ENCODE measurements at places on chromosomes 11 and 22. TPM values are rescaled to one million over a fixed set of nuclear protein-coding genes. Genes with fewer than 3 reads are reported as not detected.

- DNase-seq: peak; percentile 31
- H3K4me3 ChIP-seq: peak overlapping the region; percentile 50
- H3K36me3 ChIP-seq: no peaks in the 10 kb centered on the region
- peaks cover 6% of the 10 kb centered on the region for H3K27me3 ChIP-seq
- H3K4me1 ChIP-seq: peaks cover 7% of the 10 kb centered on the region
These were observed 81.0 kb downstream of the PRR5L start for GRCh38 chr11:36376888-36377758.

- no peak overlapping the region for H3K4me3 ChIP-seq
- no peaks in the 10 kb centered on the region for H3K4me1 ChIP-seq
- no peaks in the 10 kb centered on the region for H3K36me3 ChIP-seq
- H3K27me3 ChIP-seq: no peaks in the 10 kb centered on the region
- no peak overlapping the region for H3K27ac ChIP-seq
These were observed 85.7 kb downstream of the BLID start for GRCh38 chr11:122030286-122030685.

DNA sequence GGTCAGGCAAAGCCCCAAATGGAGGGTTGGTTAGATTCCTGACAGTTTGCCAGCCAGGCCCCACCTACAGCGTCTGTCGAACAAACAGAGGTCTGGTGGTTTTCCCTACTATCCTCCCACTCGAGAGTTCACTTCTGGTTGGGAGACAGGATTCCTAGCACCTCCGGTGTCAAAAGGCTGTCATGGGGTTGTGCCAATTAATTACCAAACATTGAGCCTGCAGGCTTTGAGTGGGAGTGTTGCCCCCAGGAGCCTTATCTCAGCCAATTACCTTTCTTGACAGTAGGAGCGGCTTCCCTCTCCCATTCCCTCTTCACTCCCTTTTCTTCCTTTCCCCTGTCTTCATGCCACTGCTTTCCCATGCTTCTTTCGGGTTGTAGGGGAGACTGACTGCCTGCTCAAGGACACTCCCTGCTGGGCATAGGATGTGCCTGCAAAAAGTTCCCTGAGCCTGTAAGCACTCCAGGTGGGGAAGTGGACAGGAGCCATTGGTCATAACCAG lies 4.7 kb upstream of the TTC36 start:
- no peak for DNase-seq
- no peaks in the 10 kb centered on the region for H3K27me3 ChIP-seq
- no peak overlapping the region for H3K4me3 ChIP-seq
- no peaks in the 10 kb centered on the region for H3K4me1 ChIP-seq

DNA sequence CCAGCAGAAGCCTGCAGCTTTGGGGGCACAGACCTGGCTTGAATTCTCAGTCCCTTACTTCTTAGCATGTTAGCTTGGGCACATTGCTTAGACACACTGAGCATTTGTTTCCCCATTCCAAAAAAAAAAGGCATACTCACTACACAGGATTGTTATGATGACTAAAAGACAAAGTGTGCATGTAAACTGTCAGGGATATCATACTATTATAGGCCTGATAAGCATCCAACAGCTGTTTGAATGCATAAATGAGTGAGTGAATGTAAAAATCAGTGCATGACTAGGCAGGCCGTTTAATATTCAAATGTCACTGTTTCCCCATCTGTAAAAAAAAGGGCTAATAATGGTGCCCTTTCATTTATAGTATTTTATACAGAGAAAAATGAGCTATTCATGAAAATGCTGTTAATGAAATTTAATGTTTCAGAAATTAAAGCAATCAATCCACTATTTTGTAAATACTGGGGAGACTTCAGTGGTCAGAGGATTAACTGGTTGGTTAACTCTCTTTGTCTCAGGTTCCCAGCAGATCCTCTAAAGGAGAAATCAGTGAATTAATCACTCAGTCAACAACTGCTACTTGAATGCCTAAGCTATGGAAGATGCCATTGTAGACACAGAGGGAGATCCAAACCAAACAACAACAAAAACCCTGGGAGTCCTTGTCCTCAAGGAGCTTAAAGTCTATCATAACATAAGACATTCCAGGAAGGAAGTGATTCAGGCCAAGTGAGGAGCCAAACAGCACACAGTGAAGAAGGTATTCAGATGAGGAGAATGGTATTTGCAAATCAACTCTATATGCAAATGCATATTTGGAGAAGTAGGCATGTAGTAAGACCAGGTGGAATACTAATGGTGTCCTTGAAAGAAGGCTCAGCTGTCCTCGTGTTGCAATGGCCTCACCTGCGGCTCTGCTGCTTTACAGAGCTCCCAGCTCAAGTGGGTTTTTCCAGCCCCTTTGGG lies 26.8 kb downstream of the BARX2 start:
- H3K27me3 ChIP-seq: no peaks in the 10 kb centered on the region
- H3K36me3 ChIP-seq: no peaks in the 10 kb centered on the region
- no peak overlapping the region for H3K27ac ChIP-seq
- no peaks in the 10 kb centered on the region for H3K4me1 ChIP-seq

DNA sequence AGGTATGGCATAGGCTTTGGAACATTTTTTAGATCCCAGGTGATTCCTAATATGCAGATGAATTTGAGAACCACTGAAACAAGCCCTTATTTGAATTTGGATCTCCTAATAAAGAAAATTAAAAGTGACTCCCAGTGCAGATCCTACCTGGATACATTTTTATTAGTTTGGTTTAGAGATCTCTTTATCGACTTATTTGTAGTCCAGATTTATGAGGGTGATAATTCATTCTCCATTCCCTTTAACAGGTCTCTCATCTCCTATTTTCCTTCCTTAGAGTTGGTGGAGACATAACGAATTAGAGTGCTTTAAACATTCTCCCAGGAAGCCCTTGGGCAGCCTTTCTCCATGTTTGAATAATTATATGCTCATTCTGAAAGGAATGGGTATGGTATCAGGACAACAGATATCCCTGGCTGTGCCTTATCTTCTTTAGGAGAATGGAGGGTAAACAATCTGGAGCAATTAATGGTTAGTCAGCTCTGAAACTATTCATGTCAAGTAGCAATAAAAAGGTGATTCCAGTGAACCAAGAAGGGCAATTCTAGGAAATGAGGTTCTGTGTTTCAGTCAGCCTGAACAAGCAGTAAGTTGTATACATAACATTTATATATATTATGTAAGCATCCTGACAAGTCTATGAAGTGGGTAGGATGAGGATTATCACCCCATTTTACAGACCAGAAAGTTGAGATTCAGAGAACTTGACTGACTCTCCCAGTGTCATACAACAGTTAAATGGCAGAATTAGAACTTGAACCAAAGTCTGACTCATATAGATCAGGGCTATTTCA lies 53.9 kb upstream of the RCE1 start:
- H3K4me3 ChIP-seq: no peak overlapping the region
- H3K36me3 ChIP-seq: no peaks in the 10 kb centered on the region

DNA sequence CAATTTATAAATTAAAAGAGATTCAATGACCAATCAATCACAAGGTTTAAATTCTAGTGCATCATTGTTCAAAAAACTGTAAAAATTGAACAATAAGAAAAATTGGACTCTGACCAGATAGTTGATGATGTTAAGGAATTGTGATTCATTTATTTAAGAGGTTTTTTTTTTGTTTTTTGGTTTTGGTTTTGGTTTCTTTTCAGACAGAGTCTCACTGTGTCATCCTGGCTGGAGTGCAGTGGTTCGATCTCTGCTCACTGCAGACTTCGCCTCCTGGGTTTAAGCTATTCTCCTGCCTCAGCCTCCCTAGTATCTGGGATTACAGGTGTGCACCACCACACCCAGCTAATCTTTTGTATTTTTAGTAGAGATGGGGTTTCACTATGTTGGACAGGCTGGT lies 17.1 kb upstream of the EIF3M start:
- H3K36me3 ChIP-seq: no peaks in the 10 kb centered on the region
- no peaks in the 10 kb centered on the region for H3K4me1 ChIP-seq
- no peak for DNase-seq
- no peaks in the 10 kb centered on the region for H3K27me3 ChIP-seq
- H3K27ac ChIP-seq: no peak overlapping the region

DNA sequence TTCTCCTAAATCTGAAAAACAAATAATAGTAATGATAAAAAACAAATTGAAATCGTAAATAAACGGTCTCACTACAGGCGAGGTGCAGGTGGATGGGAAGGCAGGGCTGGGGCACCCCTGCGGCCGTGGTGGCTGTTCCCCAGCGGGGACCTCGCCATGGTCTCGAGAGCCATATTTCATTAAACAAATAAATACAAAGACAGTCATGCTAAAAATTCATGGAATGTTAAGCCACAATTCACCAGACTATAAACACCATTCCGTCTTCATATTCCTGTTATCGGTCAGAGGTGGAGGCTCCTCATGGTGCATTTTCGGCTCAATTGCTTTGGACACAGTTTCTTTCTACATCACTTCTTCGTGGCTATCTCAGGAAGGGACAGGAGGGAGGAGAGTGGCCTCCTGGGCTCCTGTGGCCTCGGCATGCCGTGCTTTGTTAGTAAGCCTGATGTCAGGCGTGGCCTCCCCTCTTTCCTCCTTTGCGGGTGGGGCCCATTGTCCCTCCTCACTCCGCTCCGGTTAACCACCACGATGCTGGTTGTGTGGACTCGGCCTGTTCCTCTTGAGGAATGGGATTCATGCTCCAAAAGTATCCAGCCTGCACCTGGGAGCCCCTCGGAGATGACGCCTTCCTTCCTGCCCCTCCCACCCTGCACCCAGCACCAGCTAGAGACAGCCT lies 16.1 kb upstream of the BRSK2 start:
- no peaks in the 10 kb centered on the region for H3K27me3 ChIP-seq
- H3K36me3 ChIP-seq: no peaks in the 10 kb centered on the region
- H3K4me1 ChIP-seq: no peaks in the 10 kb centered on the region
- H3K4me3 ChIP-seq: no peak overlapping the region
- DNase-seq: no peak
- H3K27ac ChIP-seq: no peak overlapping the region

DNA sequence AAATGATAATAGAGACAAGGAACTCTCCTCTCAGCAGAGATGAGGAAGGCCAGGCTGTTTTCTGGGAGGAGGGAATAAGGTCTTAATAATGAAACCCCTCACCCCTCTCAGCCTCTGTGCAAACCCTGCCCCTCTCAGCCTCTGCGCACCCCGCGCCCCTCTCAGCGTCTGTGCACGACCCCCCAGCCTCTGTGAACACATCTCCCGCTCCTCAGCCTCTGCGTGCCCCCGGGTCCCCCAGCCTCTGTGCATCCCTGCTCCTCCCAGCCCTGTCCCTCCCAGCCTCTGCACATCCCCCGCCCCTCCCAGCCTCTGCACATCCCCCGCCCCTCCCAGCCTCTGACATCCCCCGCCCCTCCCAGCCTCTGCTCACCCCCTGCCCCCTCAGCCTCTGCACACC lies 837.8 kb downstream of the TBC1D22A start:
- no peak overlapping the region for H3K4me3 ChIP-seq
- H3K36me3 ChIP-seq: no peaks in the 10 kb centered on the region
- no peaks in the 10 kb centered on the region for H3K27me3 ChIP-seq
- no peaks in the 10 kb centered on the region for H3K4me1 ChIP-seq

DNA sequence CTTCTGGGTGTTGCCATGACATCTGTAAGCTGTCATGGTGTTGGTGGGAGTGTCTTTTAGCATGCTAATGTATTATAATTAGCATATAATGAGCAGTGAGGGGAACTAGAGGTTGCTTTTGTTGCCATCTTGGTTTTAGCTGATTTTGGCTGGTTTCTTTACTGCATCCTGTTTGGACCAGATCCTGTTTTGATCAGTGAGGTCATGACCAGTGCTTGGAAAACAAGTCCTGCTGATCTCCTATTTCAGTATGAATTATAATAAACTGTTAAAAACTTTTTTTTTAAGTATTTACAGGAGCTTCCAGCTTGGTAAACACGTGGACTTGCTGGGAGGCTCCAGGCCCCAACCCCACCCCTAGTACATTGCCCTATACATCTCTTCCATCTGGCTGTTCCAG lies 30.5 kb upstream of the P4HA3 start:
- no peaks in the 10 kb centered on the region for H3K4me1 ChIP-seq
- DNase-seq: no peak
- H3K27me3 ChIP-seq: no peaks in the 10 kb centered on the region
- H3K27ac ChIP-seq: no peak overlapping the region
- no peaks in the 10 kb centered on the region for H3K36me3 ChIP-seq

GRCh38 chr11:33582636-33583325 lies 117.8 kb downstream of the C11orf91 start:
- no peaks in the 10 kb centered on the region for H3K4me1 ChIP-seq
- DNase-seq: no peak
- no peak overlapping the region for H3K4me3 ChIP-seq

DNA sequence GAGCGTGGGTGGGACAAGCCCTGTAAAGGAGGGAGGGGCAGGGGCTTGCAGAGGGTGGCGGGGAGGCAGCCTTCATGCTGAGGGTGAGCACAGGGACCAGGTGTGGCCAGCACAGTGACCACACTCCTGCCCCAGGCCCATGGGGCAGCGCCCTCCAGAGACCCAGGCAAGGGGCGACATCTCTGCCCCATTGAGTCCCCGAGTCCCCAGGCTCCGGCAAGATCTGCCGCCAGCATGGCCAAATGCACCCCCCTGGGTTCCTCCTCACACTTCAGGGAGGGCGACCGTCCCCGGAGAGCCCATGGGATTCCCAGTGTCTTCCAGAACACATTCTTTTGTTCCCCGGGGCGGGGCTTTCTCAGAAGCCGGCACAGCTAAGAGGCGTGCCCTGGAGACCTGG lies 362.5 kb downstream of the TBC1D22A start:
- DNase-seq: no peak
- H3K36me3 ChIP-seq: no peaks in the 10 kb centered on the region
- no peak overlapping the region for H3K4me3 ChIP-seq
- no peak overlapping the region for H3K27ac ChIP-seq

- DNase-seq: no peak
- H3K36me3 ChIP-seq: no peaks in the 10 kb centered on the region
- H3K27me3 ChIP-seq: no peaks in the 10 kb centered on the region
- no peaks in the 10 kb centered on the region for H3K4me1 ChIP-seq
These were observed 3.7 kb downstream of the SEC14L6 start for GRCh38 chr22:30542811-30543188.

- H3K27ac ChIP-seq: no peak overlapping the region
- H3K4me3 ChIP-seq: no peak overlapping the region
- no peak for DNase-seq
These were observed 36.7 kb downstream of the SERPIND1 start for GRCh38 chr22:20810645-20811044.

- no peaks in the 10 kb centered on the region for H3K27me3 ChIP-seq
- H3K4me1 ChIP-seq: peaks cover 6% of the 10 kb centered on the region
- no peaks in the 10 kb centered on the region for H3K36me3 ChIP-seq
- H3K27ac ChIP-seq: no peak overlapping the region
These were observed 179.8 kb downstream of the NAV2 start for GRCh38 chr11:19892387-19892786.

- no peak overlapping the region for H3K4me3 ChIP-seq
- no peak overlapping the region for H3K27ac ChIP-seq
- DNase-seq: no peak
These were observed 1.8 kb upstream of the FAR1 start for GRCh38 chr11:13666708-13667107.

GRCh38 chr22:32591620-32592019 lies 117.0 kb downstream of the FBXO7 start:
- no peaks in the 10 kb centered on the region for H3K27me3 ChIP-seq
- no peaks in the 10 kb centered on the region for H3K4me1 ChIP-seq
- no peak for DNase-seq
- H3K27ac ChIP-seq: no peak overlapping the region

The OR51B2 gene
- total RNA-seq: not detected

The SCGB2A2 gene
- total RNA-seq: not detected

The POTEH gene
- total RNA-seq: not detected

The PGA5 gene
- total RNA-seq: not detected

The IFITM2 gene
- 926 TPM for total RNA-seq

The ARFIP2 gene
- 34.4 TPM for total RNA-seq

The MACROD1 gene
- total RNA-seq: 5.6 TPM

The OPCML gene
- 1.9 TPM for total RNA-seq

The CDC42EP2 gene
- 35.0 TPM for total RNA-seq
